ENCODE measurements at places on chromosomes 7 and 10.

DNA sequence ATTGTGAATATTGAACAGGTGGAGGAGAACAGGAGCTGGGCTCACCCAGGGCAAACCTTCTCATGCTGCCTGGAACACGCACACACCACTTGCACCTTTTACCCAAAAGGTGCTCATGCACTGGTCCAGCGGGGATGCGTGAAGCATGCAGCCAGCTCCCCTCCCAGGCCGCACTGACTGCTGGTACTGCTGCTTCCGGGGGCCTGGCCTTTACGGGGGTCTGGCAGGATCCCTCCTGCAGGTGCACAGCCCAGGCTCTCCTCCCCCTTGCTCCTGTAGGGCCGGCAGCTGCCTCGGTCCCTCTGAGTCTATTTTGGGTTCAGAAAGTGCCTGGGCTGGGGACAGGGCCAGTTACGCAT lies 221.7 kb downstream of the DNAJB6 start:
- no peak for DNase-seq

DNA sequence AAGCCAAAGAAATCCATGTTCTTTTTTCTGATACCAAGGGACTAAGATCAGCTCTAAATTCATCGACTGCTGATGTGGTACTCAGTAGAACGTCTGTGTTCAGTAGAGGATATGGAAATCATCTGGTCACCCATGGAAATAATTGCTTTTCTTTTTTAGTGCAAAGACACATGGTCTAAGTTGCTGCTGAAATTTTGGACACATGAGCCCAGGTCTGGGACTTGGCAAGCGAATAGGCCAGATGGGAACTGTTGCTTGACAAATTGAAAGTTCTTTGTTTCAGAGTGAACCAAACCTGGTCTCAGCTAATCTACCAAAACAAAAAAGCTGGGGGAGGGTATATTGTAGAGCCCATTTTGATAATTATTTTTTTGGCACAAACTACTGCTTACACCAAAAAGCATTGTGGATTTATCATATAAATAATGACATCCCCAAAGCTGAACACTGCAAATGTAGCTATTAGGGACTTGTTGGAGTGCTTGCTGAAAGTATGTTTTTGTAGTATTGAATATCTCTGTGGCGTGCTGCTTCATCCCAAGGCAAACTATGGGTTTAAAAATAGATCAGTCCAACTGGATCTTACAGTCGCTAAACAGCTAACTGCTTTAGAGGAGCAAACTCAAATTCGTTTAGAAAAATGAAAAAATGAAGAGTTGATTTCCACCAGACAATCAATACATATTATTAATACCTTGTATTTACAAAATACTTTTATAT lies 144.7 kb downstream of the TRIL start:
- no peak for DNase-seq

GRCh38 chr10:45280113-45280760 lies 35.2 kb downstream of the OR13A1 start:
- DNase-seq: no peak

- DNase-seq: no peak
Measured at GRCh38 chr10:102918817-102919245, 737 bp downstream of the CNNM2 start.

DNA sequence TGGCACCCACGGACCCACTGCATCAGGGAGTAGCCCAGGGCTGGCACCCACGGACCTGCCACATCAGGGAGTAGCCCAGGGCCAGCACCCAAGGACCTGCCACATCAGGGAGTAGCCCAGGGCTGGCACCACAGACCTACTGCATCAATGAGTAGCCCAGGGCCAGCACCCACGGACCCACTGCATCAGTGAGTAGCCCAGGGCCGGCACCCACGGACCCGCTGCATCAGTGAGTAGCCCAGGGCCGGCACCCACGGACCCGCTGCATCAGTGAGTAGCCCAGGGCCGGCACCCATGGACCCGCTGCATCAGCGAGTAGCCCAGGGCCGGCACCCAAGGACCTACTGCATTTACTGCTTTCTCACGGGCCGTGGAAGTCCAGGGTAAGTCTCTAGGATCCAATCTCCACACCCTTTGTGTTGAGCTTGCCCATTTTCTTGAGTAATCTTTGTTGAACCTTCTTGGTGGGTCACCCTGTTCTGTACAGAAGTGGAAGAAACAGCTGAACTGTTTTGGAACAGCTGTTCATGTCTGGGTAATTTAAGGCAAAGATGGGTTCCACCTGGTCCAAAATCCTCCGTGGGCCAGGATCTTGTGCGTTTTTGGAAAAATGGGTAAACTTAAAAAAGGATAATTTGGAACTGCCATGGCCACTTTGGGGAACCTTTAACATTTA lies 69.0 kb downstream of the VIPR2 start:
- no peak for DNase-seq

DNA sequence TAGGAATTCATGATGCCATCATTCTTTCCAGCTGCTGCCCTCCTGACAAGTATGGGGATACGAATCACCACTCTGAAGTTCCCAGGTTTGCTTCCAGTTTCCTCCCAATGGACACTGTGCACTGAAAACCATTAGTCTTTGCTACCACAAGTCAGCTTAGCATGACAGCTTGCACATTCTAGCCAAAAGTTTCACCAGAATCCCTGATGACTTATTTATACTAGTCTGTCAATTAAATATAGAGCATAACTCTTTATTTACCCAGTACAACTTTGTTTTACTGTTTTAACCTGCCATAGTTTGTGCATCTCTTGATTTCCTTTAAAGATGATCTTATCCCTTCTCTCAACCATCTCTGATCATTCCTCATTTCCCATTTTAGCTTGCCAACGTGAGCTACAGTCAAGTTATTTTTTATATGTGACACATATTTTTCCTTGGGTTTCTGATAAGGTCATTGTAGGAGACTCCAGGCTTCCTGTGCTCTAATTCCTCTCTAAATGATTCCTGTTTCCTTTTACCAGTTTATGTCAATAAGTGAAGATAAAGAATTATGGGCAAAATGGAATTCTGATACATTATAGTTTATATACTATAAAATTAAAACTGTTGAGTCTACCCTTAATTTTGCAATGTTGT lies 167.5 kb upstream of the MEOX2 start:
- DNase-seq: no peak

DNA sequence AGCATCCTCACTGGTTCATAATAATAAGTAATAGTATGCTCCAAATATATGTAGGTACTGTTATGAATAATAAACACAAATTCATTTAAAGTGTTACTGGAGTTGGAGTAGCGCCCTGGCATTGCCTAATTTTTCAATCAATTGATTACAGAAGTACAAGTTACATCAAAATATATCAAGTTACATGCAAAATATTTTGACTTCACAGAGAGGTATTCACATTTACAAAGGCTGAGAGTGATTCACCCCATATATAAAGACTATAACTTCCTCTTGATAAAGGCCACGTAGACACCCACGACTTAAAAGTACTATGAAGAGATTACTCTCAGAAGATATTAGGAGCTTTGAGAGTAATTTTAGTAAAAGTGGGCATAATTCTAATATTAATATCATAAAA lies 13.6 kb upstream of the COL17A1 start:
- no peak for DNase-seq

DNA sequence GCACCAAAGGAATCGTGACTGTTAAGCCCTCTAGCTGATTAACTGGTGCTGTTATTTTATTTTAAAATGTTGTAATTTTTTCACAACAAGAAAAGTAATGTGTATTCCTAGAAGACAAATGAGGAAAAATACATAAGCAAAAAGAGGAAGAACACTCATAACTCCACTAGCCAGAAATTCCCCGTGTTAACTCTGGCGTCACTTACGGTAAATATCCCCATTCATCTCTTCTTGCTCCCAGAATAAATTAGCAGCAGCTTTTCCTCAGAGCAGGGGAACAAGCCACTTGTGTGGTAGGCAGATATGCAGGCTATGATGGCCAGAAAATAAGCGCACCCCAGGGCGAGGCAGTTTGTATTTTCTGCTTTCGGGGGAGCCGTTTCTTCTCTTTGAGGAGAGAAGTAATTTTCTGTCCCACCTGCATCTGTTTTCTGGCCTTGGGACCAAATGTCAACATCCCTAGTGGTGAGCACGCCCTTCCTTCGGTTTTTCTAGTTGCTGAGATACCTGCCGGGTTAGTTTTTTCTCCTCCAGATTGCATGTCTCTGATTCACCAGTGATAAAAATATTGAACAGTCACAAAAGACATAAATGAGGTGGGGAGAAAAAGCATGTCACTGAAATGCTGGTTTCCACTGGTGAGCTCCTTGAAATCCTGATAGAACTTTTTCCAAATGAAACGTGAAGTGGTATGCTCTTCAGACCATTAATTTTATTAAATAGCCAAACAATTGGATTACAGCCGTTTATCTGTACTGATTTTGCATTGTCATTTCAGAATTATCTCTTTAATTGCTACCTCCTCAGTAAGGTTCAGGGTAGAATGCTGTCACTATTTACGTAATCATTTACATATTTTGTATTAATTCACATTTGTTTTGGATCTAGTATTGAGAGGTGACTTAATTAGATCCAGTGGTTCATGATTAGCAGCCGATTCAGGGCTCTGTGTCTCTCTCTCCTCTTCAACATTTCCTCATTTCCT lies 268.1 kb downstream of the CAMK1D start:
- no peak for DNase-seq

DNA sequence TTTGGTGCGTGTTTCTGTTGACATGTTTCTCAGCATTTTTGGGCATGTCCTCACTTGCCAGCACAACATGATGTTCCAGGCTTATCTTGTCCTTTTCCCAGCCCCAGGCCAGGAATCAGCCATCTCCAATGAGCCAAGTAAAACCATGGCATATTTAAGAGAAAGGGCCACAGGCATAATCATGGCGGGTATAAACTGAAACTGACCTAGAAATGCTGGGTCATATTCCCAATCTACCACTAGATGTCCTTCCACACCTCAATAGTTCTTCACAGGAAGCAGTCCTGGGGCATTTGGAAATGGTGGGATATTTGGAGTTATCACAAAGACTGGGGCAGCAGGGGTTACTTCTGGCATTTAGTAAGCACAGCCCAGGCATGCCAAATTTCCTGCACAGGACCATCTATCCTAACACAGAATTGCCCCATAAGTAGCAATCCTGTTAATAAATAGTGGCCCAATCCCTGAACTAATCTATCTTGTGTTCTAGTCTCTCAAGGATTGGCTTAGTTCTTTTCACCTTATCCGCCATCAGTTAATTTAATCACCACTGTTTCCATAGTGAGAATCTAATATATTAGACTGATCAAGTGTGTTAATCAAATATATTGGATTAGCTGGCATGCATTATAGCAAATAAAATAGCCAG lies 101.6 kb downstream of the NPSR1 start:
- no peak for DNase-seq

GRCh38 chr7:105270117-105270516 lies 118.6 kb downstream of the SRPK2 start:
- no peak for DNase-seq

- DNase-seq: no peak
Measured at GRCh38 chr7:127650847-127651555, 993 bp upstream of the SND1 start.

DNA sequence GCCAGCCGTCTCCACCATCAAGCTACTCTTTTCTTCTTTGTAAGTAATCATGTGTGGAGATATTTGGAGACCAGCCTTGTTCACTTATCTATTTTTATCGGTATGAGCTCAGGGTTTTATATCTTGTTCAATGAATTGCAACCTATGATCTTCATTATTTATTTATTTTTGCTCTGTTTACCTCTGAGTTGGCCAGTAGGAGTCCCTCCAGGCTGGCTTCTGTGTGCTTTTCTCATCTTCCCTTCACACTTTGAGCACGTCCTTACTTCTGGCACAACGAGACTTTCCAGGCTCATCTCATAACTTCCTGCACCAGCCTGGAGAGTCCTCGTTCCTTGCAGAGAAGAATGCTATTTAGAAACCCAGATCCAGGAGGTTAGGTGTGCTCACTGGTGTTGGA lies 375.8 kb upstream of the PODXL start:
- no peak for DNase-seq

DNA sequence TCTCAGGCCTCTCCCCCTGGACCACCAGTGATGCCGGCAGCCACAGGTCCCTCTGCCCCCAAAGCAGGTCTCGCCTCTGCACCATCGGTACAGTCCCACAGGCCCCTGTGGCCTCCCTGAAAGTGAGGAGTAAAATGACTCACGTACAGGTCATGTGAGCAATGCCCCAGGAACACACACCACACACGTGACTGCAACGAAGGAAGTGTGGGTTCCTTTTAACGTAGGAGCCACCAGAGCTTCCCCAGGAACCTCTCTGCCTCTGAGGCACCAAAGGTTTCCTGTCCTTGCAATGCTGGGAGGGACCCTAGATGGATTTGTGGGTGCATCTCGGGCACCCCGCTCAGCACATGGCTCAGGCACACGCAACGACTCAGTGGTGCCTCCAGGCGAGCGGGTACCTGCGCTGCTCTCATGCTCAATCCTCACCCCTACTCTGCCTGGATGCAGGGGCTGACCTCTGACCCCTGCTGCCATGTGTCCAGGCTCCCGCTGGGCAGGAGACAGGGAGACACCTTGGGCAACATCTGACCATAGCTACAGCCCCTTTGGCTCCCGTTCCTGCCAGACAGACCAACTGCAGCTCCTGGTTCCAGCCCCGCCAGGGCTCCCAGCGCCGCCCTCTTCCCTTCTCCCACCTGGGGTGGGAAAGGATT lies 120.7 kb downstream of the PRKAG2 start:
- DNase-seq: no peak

- no peak for DNase-seq
Measured at GRCh38 chr10:71964743-71965515, 734 bp downstream of the CHST3 start.

- DNase-seq: no peak
Measured at GRCh38 chr7:68364886-68365625, 1233.2 kb upstream of the AUTS2 start.

DNA sequence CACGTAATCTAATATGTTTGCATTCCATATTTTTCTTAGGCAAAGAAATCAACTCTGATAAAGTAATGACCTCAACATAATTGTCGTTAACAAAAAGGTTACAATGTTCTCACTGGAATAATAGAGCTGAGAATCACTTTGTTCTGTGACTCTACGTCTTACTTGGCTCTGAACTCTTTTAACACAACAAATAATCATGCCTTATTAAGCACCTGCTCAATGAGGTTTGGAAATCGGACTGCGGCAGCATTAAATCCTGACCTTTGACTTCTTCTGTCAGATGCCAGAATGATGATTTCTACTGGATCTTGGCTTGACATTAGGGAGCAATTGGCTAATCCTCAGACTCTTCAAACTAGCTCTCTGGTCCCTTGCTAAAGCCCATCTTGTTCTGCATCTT lies 233.6 kb downstream of the SEMA3D start:
- DNase-seq: no peak

DNA sequence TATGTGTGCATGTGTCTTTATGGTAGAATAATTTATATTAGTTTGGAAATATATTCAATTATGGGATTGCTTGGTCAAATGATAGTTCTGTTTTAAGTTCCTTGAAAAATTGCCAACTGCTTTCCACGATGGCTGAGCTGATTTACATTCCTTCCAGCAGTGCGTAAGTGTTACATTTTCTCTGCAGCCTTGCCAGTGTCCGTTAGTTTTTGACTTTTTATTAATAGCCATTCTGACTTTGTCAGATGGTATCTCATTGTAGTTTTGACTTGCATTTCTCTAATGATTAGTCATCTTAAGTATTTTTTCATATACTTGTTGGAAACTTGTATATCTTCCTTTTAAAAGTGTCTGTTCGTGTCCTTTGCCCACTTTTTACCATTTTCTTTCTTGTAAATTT lies 434.2 kb upstream of the POT1 start:
- DNase-seq: no peak

- no peak for DNase-seq
Measured at GRCh38 chr7:25391295-25391861, 163.1 kb upstream of the NPVF start.
